GM06990 (cell line): ENCODE measurements at places on chromosomes 1 and 21.

DNA sequence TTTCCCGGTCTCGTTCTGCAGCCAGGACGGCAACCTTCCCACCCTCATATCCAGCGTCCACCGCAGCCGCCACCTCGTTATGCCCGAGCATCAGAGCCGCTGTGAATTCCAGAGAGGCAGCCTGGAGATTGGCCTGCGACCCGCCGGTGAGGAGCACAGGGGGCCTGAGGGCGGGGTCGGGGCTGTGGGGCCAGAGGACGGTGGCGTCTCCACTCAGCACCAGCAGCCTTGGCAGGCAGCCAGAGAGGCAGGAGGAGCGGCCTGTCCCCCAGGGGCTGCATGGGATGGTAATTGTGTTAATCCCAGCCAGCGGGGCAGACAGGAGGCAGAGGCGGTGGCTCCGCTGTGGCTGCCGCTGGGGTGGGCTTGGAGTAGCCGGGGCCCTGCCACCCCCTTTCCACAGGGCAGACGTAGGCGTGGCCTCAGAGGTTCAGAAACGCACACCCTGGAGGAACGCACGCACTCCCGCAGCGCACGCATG is 12.1 kb downstream of the SAMD11 start:
- DNase-seq: no peak

DNA sequence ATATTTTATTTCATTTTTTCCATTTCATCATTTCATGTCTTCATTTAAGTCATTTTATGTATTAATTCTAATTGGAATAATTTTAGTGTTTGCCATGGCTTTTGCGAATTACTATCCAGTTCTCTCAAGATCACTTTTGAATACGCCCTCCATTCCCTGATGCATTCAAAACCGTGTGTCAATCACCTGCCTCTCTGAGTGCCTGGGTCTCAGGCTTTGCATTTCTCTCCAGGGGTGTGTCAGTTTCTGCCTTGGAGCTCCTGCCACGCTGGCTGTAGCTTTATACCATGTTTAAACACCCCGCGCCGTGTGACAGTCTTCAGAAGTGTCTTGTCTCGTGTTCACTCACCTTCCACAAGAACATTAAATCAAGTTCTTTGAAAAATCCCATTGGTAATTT is 7.4 kb upstream of the DNMT3L start:
- DNase-seq: no peak

- no peak for DNase-seq
Measured at GRCh38 chr1:6614929-6615785, 1.6 kb downstream of the PHF13 start.

GRCh38 chr1:203652724-203653461 is 26.3 kb downstream of the ATP2B4 start:
- peak; percentile 17 for DNase-seq

- DNase-seq: no peak
Measured at GRCh38 chr1:15918962-15919715, 56.8 kb downstream of the ZBTB17 start.

- no peak for DNase-seq
Measured at GRCh38 chr1:63198871-63199394, 123.4 kb upstream of the FOXD3 start.

- no peak for DNase-seq
Measured at GRCh38 chr1:5780324-5780716, 211.9 kb downstream of the NPHP4 start.

- DNase-seq: no peak
Measured at GRCh38 chr1:203342192-203342940, 8.6 kb downstream of the FMOD start.
